ENCODE measurements at places on chromosomes 2 and 18. TPM values are rescaled to one million over a fixed set of nuclear protein-coding genes. Genes with fewer than 3 reads are reported as not detected.

- DNase-seq: no peak
Measured at GRCh38 chr2:126771501-126772195, 115.7 kb downstream of the GYPC start.

DNA sequence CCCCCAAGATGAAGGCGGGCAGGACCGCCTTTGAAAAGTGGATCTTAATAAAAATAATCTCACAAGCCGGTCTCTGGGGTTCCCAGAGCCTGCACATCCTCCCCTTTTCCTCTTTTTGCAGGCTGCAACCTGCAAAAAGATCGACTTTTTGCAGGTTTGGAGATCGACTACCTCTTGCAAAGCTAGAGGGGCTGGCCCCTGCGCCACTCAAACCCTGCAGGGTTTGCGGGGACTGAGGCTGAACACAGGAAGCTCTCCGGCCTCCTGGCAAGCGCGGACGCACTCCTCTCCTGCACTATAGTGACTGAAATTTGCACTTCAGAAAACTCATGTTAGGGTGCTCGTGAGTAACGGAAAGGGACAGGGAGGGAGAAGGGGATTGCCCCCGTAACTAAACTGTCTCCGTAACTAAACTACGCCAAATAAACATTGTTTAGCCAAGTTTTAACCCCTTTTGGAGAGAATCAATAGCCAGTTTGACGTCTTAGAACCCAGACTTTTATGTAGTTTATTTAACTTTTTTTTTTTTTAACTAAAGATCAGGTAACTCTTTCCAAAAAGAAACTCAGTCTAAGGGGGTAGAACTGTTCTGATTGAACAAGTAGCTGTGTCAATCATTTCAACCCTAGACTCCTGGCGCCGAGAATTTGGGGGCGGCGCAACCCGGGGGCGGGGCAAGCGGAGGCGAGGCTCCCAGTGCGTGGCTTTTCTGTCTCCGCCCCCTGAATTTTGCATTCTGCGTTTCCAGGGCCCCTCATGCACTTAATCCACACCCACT lies 2.5 kb downstream of the IGFBP5 start:
- DNase-seq: peak; percentile 59

DNA sequence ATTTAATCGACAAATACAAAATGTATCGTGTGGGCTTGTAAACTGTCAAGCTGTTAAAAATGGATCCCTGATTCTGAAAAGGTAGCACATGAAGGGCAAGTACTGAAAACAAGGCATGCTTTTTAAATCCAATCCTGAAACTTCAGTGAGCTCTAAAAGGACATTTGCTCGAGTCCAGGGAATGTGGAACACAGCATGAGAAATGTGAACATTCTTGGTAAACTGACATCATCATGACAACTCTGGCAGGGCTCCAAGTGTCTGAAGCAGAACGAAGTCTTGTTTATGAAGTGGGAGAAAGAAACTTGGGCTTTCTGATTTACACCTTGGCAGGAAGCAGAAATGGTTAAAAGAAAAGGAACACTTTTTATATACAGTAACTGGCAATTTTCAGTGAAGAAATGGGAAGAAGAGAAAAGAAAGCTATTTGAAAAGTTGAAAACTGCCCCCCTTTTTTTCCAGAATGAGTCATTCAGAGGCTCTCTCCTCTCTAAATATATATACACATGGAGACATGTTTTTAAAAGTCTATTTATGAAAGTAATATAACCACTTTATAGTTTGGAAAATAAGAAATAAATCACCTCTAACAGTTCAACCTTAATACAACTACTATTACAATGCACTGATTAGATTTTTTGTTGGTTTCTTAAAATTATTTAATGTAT lies 120.8 kb downstream of the GAREM1 start:
- DNase-seq: no peak

DNA sequence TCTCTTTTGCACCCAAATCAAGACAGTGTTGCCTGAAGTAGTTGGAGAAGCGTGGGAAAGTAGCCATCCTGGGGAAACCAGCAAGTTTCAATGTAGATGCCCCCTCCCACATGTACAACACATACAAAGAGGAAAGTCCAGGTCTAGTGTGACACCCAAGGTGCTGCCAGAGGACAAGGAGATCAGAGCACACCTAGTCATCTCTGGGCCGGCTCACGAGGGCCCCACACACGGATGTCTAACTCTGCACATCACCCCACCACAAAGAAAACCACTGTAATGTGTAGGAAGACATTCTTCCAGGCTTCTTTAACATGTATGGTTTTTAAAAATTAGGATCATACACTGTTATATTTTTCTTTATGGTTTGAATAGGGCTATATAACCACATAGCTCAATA lies 21.6 kb downstream of the PARD6G start:
- no peak for DNase-seq

The ZAP70 gene
- 387 TPM for total RNA-seq

- no peak for DNase-seq
Measured at GRCh38 chr18:48835745-48836170, 115.0 kb downstream of the SMAD7 start.

The OTOS gene
- total RNA-seq: not detected

Measured in naive thymus-derived CD4-positive, alpha-beta T cell (primary cell).